ENCODE measurements at places on chromosomes 1 and 21.

- no peak for DNase-seq
Measured at GRCh38 chr1:10779201-10779600, 17.2 kb downstream of the CASZ1 start.

- no peak for DNase-seq
Measured at GRCh38 chr1:29713857-29714256, 477.5 kb downstream of the PTPRU start.

GRCh38 chr21:46567348-46567747 lies 37.5 kb downstream of the S100B start:
- DNase-seq, result no peak

DNA sequence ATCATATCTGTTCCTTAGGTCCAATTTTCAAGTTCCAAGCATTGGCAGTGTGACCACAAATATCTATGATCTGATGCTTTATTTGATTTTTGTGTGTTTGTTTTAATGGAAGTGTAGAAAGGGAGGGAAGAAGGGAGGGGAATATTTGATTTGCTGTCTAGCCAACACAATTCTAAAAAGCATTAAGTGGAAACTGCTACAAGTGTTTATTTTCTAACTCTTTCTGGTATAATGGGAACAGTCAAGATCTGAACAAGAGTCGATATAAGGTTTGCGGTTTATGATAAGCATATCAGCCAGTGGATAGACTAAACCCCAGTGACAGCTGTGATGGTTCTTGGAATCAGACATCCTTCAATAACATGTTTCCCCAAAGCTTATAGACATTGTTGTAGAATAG lies 267.8 kb upstream of the SNX7 start:
- no peak for DNase-seq

- DNase-seq, result no peak
Measured at GRCh38 chr1:180291004-180291403, 60.9 kb downstream of the LHX4 start.

DNA sequence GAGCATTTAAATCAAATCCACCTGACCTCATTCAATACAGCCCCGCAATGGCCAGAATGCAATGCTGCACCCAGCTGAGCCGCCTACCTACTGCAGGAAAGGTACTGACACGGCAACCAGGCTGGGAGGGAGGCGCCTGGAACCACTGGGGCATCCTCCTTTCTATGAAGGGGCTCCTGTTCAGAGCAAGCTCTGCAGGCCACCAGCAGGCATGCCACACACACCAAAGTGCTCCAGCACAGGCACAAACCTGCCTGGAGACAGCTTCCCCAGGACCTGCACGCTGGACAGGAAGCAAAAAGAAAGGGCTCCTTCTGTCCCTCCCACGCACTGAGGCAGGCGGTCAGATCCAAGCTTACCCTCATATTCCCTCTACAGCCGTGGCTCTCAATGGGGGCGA lies 21.2 kb downstream of the CTNNBIP1 start:
- DNase-seq, result no peak

All from HL-60 (cell line).